Common myeloid progenitor, CD34-positive (primary cell): ENCODE measurements at places on chromosomes 16 and 17.

DNA sequence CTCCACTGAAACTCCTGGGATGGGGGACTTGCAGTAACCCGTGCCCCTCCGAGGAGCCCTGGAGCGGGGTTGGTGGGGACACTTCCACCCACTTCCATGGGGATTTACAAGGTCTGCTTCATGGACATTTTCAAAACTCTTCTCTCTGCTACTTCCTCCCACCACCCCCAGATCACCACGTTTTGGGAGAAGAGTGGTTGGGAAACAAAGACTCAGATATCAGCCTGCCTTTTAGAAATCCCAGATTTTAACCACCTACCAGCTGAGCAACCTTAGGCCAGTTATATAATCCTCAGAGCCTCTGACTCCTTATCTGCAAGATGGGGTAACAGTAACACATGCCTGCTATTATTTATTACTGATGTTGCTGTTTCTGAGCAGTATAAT, 184.8 kb downstream of the CCDC182 start:
- DNase-seq, result no peak

DNA sequence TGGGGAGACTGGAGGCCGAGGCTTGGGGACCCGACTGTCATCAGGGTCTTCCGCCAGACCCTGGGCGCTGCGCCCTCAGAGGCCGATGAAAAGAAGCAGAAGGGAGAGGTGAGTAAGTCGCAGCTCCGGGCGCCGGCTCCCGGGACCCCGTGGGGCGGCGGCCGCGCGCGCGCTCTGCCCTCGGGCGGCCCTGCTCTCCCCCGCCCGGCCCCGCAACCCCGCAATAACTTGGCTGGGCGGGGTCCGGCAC, 392 bp upstream of the ABHD15 start:
- DNase-seq, result no peak

DNA sequence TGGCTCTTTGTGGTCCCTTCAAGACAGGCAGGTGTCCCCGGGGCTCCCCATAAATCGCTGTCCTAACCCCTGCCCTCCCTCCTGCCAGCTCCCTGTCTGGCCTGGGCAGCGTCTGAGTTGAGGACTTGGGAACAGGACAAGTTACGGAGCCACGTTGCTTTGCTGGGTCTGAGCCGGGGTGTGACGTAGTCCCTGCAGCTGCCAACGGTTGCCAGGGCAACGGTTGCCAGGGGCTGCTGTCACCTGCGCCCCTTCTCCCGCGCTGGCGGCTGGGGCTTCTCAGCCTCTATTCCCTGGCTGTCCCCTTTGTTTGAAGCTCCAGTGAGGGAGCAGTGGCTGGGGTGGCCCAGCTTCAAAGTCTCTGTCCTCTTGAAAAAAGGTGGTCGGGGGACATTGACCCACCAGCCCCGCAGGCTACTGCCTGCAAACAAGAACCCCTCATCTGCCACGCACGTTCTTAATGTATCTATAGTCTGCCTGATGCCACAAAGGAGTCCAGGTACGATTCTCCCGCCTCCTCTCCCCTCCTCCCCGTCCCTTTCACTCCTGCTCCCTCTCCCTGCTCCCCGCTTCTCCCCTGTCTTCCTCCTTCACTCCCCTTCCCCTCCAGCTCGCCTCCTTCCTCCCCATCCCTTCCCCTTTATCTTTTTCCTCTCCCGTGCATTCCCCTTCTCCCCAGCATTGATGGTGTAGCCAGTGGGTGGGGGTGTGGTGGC, 10.9 kb downstream of the ADGRG1 start:
- DNase-seq, result peak; percentile 51

DNA sequence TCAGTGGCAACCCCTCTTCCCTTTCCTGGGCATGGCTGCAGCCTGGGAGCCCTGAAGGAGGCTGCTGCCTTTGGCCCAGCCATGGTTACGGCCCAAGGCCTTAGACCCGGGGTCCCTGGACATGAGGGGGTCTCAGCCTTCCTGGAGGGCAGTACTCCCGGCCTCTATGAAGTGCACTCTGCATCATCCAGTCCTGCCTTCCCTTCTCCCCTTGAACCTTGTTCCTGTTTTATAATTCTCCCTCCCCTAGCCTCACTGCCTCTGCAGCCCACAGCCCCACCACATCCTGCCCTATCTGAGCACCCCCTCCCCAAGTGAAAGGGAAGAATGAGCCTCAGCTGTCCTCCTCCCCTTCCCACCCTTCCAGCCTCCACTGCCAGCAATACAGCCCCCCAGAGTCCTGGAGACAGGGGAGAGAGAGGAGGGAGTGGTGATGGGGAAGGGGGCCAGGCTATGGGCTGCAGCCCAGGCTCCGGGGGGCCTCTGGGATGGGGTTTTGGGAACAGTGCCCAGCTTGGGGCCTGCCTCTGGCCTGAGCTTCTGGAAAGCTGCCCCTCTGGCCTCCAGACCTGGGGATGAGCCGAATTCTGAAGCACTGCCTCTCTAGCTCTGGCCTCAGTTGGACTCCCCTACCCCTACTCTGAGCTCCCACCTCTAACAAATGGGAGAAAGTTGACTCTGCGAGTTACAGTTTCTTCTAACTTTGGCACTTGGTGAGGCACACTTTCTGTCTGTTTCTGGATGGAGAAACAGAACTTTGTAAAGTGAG, 7.6 kb downstream of the CCR7 start:
- DNase-seq, result peak; percentile 70

DNA sequence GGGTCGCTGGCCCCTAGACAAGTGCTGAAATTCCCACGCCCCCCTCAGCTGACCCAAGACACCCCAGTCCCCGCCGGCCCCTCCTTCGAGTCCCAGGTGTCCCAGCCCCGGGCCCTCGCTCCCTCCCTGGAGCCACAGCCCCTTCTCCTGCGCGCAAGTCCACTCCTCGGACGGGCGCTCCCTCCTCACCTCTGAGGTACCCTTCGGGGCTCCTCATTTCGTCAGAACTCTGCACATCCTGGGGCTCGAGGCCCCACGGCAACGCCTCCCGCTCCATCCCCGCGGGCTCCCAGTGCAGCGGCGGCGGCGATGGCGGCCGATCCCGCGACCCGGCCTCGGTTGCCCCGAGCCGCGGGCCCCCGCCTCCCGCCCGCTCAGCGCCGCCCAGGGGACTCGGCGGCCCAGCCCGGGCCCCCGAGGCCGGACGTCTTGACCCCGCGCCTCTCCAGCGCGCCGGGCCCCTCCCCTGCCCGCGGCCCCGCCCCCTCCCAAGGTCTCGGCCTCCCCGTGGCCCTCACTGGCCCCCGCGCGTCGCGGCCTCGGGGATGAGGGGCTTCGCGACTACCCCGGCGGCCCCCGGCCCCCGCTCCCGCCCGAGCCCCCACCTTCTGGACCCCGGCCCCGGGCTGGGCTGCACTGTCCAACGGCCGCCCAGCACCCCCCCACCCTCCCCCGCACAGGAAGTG, at the start of gene ZNF768:
Gene ZNF768 (minus strand): TSS at position 430 of the 686 bp plus-strand sequence. CDS start 153 bp downstream, at position 277.
- DNase-seq, result peak; percentile 76

DNA sequence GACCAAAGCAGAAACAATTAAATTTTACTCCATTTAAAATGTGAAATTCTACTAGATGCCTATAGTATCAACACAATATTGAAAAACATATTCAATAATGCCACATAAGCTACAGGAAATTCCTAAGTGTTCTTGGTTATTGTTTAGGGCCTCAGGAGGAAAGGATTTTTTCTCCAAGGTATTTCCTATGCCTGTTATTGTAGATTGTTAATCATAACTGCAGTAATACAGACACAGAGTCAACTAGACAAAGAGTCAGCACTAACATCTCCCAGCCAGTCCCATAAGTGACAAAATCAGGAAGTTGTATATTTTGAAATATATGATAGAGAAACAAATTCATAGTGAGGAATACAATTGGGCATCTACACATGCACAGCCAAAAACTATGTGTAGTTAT, 782.7 kb upstream of the KIF2B start:
- DNase-seq, result no peak

DNA sequence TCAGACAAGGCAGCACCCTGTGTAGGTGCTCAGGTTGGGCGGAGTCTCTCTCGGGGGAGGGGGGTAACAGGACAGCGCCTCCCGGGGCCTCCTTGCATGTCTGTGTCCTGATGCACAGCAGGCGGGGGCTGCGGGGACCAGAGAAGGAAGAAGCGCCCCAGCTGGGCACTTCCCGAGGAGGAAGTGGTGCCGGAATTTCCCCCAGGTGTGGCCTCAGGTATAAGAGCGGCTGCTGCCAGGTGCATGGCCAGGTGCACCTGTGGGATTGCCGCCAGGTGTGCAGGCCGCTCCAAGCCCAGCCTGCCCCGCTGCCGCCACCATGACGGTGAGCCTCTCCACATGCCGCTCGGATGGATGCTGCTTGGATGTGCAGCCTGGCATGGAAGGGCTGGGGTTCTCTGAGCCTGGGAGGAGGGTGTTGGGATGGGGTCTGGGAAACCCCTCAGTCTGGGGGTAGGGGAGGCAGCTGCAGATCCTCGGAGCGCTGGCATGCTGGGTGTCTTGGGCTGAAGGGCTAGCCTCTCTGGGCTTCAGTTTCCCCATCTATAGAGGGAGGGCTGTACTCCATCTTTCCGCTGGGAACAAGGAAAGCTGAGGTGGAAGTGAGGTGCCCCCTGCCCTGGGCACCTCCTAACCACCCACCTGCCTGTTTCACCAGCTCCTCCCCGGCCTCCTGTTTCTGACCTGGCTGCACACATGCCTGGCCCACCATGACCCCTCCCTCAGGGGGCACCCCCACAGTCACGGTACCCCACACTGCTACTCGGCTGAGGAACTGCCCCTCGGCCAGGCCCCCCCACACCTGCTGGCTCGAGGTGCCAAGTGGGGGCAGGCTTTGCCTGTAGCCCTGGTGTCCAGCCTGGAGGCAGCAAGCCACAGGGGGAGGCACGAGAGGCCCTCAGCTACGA, at the start of gene IL17C:
Gene IL17C (plus strand): TSS at position 250 of the 908 bp plus-strand sequence. CDS start 70 bp downstream, at position 320.
- DNase-seq, result peak; percentile 21

- no peak for DNase-seq
These were observed 152.0 kb downstream of the ZFHX3 start for GRCh38 chr16:72895951-72896350.

GRCh38 chr17:63338272-63338671, 107.8 kb downstream of the CYB561 start:
- no peak for DNase-seq

DNA sequence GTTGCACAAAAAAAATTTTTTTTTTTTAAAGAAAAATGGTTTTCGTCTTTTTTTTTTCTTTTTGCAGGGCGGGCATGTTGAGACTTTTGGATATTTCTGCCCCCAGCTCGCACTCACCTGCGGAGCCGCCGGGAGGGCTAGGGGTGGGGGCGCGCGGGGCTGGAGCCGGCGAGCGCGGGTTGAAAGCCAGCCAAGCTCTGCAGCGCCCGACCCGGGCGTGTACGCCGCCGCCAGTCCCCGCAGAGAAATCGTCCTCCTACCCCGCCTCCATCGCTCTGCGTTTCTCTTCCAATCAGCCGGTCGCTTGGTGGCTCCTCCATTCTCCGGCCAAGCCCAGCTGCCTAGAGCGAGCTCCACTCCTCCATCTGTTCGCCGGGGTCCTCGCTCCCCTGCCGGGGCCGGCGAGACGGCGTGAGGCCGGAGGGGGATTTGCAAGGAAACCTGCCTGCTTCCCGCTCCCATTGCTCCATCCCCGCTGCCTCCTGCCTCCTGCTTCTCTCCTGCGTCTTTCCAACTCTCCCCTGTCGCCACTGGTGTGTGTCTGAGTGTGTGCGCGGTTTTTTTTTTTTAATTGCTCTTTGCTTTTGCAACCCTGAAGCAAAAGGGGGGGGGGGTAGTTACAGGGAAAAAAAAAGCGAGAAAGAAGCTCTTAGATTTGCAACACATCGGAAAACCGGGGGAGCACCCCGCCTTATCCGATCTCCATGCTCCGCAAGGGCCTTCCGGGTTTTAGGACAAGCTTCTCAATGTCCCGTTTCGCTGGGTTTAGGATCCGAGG, 1.8 kb upstream of the UBTF start:
- DNase-seq, result peak; percentile 83

DNA sequence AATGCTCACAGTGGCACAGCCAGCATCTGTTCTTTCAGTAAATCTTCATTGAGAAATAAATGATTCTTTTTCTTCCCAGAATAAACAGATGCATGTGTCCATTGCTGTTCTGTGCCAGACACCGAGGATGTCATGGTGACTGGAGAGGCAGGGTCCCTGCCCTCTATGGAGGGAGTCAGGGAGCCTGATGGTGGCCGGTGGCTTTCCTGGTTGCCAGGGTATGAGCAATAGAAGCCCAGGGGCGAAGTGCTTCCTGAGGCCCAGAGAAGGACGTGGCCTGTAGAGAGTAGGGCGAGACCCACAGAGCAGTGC, 29.9 kb upstream of the NUDT16L1 start:
- DNase-seq, result no peak

- DNase-seq, result no peak
These were observed 30.6 kb upstream of the CBFA2T3 start for GRCh38 chr16:89007371-89008249.

- DNase-seq, result no peak
These were observed 587 bp downstream of the RNF157 start for GRCh38 chr17:76239538-76240274.

DNA sequence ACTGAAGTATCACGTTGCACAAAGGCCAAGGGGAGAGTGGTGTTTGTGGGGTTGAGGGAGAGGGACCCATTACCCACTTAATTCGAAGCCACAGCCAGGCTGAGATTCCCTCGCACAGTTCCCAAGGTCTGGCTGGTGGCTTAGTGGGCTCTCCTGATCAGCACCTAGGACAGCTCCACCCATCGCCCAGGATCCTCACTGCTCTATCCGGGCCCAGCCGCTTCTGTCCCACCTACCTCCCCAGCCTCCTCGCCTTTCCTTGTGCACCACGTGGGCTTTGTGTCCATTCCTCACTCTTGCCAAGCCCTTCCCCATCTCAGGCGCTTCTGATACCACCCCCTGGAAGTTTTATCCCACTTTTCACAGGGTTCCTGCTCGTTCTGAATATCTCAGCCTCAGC, 163.5 kb downstream of the CCT6B start:
- peak; percentile 22 for DNase-seq
